ENCODE measurements at places on chromosomes 3 and 15.

GRCh38 chr3:190811775-190812480 lies 50.6 kb downstream of the GMNC start:
- no peak for DNase-seq

DNA sequence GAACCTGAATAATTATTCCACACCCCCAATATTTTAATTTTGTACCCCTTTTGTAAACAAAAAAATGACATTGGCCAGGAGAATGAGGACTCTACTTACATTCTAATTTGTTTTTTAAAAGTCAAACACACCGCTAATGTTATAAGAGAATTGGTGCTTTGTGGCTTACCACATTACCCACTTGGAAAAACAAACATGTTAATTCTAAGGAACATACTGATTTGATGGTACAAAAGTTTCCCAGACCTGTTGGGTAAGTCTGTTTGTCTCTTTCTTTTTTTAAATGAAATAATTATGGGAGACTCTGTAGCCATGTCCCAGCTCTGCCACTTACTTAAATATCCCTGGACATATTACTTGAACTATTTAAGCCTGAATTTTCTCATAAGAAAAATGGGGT lies 352.5 kb upstream of the C2CD4B start:
- no peak for DNase-seq

DNA sequence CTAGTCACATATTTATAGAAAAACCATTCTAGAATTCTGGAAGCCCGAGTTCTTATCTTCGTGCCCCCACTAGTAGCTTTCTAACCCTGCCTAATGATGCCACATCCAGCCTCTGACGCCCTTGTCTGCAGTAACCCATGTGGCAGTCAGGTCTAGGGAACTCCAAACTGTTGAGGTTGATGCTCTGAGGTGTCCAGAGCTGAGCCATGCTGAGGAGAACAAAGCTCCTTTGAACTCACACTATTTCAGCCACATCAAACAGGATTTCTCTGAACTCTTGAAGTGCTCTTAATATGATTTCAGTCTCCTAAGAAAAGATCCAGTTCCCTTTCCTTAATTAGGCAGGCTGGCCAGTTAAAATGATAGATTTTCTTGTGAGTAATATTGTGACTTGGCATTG lies 150.5 kb upstream of the ST8SIA2 start:
- no peak for DNase-seq

- no peak for DNase-seq
These were observed 25.1 kb downstream of the ADCY5 start for GRCh38 chr3:123423806-123424205.

- no peak for DNase-seq
These were observed 8.5 kb upstream of the SLC24A5 start for GRCh38 chr15:48112242-48112641.

DNA sequence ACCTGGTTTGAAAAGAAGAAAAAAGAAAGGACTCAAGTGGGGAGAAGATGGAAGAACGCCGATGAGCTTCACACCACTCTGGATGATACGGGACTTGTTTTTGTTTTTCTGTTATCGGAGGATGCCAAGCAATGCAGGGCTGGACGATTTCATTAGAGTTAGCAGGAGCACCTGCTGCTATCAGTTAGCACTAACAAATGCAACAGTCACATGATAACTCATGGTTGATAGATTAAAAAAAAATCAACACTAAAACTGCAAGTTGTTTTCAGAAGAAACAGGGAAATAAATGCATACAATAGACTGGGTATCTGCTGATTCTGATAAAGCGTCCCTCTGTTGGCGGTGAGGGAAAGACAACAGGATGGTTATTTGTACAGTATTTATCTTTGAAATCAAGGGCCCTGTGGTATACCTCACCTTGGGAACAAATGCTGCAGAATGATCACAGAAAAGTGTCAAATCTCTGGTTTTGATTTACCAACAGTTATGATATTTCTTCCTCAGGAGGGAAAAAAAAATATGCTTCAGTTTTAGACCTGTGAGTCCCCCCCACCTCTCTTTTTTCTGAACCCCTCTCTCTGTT lies 575.1 kb downstream of the FOXP1 start:
- DNase-seq: no peak

GRCh38 chr3:35971686-35972085 lies 332.4 kb downstream of the ARPP21 start:
- DNase-seq: no peak

DNA sequence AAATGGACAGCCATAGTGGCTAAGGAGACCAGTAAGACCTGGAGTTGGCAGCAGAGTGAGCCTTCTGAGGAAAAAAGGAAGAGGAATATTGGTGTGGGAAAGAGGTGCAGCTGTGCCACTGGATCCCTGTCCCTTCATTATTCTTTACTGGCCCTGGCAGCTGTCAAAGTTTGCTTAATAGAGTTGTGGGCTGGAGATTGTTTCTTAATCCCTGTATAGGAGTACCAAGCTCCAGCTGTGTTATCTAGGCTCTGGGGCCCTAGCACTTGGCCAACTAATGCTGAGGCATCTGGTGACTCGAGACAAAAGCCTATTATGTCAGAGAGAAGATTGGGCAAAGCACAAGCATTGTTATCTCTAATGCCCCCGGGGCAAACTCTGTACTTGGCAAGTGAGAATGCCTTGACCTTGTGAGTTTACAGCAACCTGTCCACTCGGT lies 61.4 kb downstream of the ZNF609 start:
- DNase-seq: no peak

DNA sequence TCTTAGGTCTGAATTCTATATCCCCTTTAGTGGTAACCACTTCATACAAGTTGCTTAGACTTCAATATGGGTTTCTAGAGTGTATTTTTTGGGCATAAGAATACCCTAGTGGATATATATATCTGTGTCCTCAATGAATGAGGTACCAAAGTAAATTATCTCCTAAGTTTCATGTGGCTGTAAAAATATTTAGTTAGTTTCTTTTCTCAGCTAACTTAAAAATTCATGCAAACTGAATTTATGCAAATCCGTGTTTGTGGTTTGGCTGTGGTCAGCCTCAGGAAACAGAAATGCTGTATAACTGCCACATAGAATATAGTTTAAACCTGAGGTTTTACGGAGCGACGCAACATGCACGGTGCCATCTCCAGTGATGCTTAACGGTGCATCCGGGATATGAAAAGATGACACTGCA lies 80.3 kb downstream of the PEX5L start:
- DNase-seq: no peak

GRCh38 chr15:22839046-22839695 lies 705 bp downstream of the NIPA2 start:
- DNase-seq: no peak

- DNase-seq: no peak
These were observed 21.4 kb downstream of the XPC start for GRCh38 chr3:14156843-14157561.

Measured in activated effector memory CD4-positive, alpha-beta T cell treated with Interleukin-2 at 50 U/mL for 16 hours (primary cell).